ENCODE measurements at places on chromosomes 2 and 18.

DNA sequence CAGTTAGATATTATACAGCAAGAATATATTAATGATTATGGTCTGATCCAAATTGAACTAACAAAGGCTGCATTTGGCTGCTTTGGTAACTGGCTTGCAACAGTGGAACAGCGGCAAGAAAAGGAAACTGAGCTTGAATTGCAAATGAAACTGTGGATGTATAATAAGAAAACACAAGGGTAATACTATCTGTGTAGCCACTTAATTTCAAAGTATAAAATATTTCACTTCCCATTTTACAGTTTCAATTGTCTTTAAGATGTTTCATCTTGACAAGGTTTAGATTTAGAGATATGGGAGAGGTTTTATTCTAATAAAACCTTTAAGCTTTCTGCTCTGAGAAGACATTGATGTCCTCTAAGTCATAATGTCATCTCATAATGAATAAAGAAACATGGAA, 23.8 kb downstream of the WDR75 start:
- DNase-seq = no peak

DNA sequence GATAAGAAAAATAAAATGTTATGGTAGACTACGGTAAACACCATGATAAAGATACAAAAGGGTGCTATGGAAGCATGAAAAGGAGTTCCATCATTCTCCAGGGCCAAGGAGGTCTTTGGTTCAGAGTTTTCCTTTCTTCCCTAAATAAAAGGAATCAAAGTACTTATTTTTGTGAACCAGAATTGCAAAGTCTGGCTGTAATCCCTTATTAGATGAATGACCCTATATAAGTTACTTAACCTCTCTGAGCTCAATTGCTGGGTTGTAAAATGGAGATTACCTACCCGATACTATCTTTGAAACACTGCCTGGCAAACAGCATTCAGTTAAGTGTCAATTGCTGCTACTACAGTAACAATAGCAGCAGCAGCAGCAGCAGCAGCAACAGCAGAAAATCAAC, 90.0 kb downstream of the C2orf74 start:
- DNase-seq = no peak

DNA sequence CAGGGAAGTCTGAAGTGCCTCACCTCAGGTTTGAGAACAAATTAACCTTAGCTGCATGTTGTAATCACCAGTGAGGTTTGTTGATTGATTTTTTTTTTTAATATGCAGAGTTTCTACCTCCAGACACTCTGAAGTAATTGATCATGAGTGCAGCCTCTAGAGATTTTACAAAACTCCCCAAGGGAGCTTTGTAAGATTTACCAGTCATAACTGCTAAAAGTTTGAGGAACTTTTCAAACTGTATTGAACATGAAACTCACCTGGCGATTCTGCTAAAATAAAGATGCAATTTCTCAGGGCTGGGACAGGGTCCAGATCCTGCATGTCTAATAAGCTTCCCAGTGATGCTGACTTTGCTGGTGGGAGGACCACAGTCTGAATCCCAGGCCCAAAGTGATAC, 339.6 kb upstream of the DCC start:
- DNase-seq = no peak

- DNase-seq = no peak
These were observed 125.4 kb upstream of the ACKR3 start for GRCh38 chr2:236444187-236444586.

- DNase-seq = no peak
These were observed 384.7 kb upstream of the RAB12 start for GRCh38 chr18:8224576-8224975.

- DNase-seq = no peak
These were observed 215.7 kb downstream of the WDPCP start for GRCh38 chr2:63372549-63372948.

DNA sequence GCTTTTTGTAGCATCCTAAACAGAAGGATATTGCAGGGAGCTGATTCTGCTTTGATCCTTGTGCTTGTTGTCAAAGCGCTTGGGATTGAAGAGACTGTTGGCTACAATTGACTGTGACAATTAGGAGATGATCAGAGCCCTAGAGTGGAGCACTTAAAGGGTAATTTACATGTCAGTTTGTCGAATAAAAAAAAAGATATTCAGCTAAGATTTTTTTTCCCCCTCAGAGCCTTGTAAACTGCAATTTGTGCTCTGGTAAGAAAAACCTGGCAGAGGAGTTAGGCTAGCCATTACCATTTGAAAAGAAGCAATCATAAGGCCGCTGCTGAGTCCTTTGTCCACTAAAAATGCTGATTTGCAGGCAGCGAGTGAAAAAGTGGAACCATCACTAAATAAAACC, 47.8 kb upstream of the ZEB2 start:
- no peak for DNase-seq

DNA sequence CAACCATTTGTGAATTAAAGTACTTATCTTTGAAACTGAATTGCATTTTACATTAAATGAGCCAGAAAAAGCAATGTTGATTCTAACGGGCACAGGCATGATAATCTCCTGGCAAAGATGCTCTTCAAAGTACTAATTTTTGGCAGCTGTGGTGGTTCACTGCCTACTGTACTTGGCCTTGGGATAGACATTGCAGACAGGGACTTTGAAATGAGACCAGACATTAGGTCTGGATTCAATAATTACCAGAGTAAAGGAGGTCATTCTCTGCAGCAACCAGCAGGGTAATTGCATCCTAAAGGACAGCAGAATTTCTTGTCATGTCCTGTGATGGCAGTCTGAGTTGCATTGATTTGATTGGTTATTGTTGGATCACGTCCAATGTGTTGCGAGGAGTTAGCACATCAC, 986.5 kb downstream of the TDRD15 start:
- DNase-seq = no peak

- peak; percentile 96 for DNase-seq
These were observed 5.4 kb upstream of the ITGB6 start for GRCh38 chr2:160205505-160205904.

GRCh38 chr2:237863689-237864443, 4.4 kb downstream of the RAMP1 start:
- no peak for DNase-seq

GRCh38 chr18:63907664-63908063, at the start of gene SERPINB10:
SERPINB10 (plus strand) TSS chr18:63907958; CDS start chr18:63915511, 7,553 bp downstream.
- DNase-seq = no peak

GRCh38 chr2:59540864-59541263, 1012.6 kb downstream of the BCL11A start:
- DNase-seq = no peak

DNA sequence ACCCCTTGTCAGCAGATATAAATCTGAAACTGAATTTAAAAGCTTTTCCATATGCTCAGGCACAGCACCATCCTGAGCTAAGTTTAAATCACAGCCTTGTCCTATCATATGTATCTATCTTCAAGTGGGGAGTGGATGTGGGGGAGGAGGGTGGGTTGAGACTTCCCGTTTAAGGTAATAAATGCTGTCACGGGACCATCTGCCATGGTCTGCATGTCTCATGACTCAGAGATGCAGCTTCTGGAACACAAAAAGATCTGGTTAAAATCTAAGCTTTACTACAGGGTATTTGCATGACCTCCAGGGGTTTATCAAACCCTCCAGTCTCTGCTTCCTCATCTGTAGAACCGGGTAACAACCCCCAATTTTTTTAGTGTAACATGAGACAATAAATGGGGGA, 377.7 kb upstream of the ST6GAL2 start:
- no peak for DNase-seq

- no peak for DNase-seq
These were observed 123.7 kb upstream of the KLF7 start for GRCh38 chr2:207289295-207290018.

GRCh38 chr2:64608867-64609226, 44.9 kb downstream of the SERTAD2 start:
- no peak for DNase-seq

DNA sequence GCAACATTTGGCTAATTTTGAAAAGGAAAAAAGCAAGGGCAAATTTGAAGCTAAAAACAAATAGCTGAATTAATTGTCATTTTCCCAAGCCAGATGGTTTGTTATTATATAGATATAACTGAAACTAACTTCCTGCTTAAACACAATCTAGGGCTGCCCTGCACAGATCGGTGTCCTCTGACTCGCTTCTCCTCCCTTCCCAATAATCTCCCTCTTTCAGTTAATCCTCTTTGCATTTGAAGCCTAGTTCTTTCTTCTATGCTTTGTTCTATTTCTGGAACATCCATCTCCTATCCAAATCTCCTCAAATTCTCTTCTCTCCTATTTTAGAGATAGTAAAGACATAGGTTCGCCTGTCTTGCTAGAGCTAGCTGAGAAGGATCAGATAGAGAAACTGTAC, 328.1 kb downstream of the SLC8A1 start:
- no peak for DNase-seq

- DNase-seq = no peak
These were observed 4.6 kb downstream of the ARL5A start for GRCh38 chr2:151823651-151824050.

- DNase-seq = no peak
These were observed 452.2 kb upstream of the LRATD1 start for GRCh38 chr2:14180333-14180732.

DNA sequence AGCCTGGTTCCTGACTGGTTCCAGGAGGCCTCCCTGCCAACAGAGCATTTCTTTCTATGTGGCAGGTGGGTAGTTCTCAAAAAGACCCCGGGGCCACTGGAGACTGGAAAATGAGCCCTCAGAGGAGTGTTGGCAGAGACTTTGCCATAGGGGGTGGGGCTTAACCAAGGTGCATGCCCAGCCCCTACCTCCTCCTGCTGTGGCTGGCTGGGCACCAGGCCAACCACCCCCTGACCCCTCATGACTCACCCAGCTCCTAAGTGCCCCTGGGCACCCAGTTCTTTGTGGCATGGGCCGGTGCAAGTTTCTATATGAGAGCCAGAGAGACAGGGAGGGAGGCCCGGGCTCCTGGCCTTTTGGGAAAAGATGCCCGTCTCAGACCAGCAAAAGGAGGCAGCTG, 98.2 kb upstream of the SMAD2 start:
- DNase-seq = no peak

DNA sequence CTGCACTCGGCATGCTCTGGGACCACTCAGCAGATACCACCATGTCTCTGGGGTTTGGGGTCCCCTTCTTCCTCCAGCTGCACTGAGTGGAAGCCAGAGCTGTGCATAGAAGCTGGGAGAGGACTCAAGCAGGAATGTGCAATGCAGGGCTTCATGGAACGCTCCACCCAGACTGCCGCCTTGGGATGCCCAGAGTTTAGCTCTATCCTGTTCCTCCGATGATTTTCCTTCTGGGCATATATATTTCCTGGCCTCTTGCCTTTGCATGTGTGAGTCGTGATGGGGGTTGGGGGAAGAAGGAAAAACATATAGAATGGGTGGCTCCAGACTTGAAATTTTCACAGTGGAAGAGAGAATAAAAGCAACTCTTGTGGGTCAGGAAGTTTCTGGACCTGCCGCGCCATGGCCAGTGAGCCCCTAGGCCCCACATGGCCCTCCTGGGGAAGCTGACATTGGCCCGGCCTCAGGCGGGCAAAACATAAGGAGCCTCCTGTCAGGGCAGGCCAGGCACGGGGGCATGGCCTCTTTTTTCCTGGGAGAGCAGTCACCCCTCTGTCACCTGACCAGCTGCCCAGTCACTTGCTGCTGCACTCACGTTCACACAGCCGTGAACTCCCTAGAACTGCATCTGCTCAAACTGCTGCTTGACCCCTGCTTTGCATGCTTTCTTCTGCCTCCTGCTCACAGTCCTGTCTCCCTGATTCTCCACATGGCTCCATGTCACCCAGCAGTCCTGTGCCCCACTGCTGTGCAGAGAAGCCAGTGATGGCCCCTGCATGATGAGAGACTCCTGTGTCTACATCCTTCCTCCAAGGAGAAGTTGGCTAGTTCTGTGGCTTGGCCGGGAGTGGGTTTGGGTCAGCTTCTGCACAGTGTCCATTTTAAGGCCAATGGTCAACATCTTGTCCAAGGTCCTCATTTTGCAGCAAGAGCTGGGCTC, 197.8 kb downstream of the CTIF start:
- DNase-seq = no peak

GRCh38 chr2:106570316-106570715, 83.2 kb downstream of the CD8B2 start:
- no peak for DNase-seq

DNA sequence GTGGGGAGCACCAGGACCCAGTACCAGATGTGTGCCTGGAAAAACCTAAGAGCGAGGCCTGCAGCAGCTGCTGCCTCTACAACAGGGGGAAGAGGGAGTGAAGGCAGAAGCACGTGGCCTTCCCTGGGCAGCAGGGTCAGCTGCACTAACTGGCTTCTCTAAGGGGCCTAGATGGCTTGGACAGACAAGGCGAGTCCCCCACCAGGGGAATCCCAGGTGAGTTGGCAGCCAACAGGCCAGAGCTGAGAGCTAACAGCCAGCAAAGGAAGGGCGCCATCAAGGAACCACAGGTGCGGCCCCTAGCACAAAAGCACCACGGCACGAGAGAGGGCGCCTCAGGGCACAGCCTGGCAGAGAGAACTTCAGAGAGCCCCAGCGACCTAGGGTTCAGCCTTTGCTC, 19.8 kb upstream of the MAL start:
- DNase-seq = no peak

GRCh38 chr2:169528271-169528701, 18.8 kb downstream of the KLHL41 start:
- peak; percentile 66 for DNase-seq

- DNase-seq = peak; percentile 18
These were observed 155.4 kb upstream of the FSIP2 start for GRCh38 chr2:185583058-185583816.

DNA sequence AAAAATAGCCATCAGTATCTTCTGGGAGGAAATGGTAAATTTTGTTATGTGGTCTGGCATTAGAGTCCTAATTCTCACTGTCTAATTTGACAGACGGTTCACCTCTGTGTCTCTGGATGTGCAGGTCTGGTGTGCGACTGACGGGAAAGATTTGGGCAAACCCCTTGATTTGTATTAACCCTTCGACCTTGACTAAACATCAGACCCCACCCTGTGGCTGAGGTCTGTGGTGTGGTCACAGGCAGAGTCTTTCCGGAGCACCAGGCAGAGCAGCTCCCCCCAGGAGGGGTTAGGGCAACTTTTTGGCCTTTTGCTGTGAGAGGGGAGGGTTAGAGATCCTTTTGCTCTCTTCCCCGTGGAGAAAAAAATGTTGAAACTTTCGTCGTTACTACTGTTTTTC, 6.4 kb downstream of the TWIST2 start:
- no peak for DNase-seq

DNA sequence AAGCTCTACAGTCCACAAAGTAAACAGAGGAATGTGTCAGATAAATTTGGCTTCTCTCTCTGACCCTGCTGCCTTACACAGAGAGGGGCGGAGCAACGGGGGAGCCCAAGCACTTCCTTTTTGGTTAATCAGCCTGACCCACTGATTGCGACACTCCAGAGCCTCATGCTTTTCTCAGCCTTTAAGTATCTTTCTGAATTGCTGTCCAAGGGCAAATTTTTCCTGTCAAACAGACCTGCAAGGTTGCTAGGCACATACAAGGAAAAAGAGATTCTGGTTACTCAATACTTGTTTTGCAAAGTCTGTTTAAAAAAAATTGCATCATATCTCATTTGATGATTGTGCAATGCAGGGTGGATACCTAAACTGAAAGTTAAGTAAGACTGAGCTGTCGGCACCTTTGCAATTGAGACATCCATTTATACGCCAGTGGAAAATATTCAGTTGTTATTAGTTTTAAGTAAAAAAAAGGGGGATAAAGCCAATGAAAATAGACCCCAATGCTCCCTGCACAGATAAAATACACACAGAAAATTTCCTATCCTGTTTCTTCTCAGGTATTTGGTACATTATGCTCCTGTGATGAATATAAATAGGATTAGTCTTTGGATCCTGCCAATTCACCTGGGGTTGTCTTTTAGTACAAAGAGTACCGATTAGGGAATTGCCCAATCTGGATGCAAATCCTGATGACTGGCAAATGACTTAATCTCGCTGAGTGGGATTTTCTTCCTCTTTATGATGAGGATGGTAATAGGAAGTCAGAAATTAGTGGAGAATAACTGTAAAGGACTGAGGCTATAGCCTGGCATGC, 260.2 kb upstream of the TRIB2 start:
- DNase-seq = peak; percentile 26
